ENCODE measurements at places on chromosomes 3 and 15.

- DNase-seq: no peak
These were observed 21.9 kb downstream of the POLR2M start for GRCh38 chr15:57728436-57728835.

DNA sequence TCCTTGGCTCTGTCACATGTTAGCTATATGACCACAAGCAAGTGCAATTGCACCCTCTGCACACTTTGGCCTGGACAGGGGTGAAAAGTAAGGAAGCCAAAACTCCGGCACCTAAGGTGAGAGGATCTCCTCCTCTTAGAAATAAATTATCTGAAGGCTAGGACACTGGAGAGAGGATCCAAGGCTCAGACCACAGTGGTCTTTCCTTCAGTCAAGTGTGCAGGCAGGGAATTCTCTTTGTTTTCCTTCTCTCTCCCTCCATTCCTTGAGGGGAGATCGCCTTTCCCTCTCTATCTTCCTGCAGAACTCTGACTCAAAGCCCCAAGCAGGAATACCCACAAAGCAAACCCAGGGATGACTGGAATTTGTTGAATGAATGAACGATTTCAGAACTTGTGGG, 3.1 kb upstream of the MEGF11 start:
- no peak for DNase-seq

- no peak for DNase-seq
These were observed 22.9 kb downstream of the CTSH start for GRCh38 chr15:78921940-78922339.

- no peak for DNase-seq
These were observed 158.3 kb downstream of the SV2B start for GRCh38 chr15:91258415-91258759.

- DNase-seq: no peak
These were observed 218.4 kb upstream of the LINGO1 start for GRCh38 chr15:77851086-77851485.

DNA sequence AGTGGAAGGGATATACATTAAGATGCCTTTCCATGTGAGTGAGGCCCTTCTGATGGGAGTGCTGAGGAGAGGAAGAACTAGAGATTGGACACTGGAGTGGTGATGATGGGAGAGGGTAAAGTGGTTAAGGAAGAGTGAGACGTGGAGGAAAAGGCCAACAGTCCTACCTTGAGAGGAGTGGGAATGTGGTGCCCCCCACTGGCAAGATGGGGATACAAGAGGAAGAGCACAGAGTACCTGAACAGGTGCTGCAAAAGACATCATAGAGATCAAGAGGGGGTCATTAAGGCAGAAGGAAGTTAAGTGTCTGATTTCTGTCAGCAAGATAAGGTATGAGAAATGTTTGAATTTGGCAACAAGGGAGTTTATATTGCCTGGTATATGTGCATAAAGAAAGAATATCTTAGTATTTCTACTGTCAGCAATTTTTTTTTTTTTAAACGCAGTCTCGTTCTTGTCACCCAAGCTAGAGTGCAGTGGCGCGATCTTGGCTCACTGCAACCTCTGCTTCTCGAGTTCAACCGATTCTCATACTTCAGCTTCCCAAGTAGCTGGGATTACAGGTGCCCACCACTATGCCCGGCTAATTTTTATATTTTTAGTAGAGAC, 34.0 kb downstream of the ARIH2 start:
- peak; percentile 52 for DNase-seq

GRCh38 chr15:82062479-82063454, 16.9 kb upstream of the MEX3B start:
- no peak for DNase-seq

- no peak for DNase-seq
These were observed 26.2 kb downstream of the CHSY1 start for GRCh38 chr15:101225658-101226057.

- DNase-seq: no peak
These were observed 441.3 kb downstream of the MAGI1 start for GRCh38 chr3:65597226-65597951.

DNA sequence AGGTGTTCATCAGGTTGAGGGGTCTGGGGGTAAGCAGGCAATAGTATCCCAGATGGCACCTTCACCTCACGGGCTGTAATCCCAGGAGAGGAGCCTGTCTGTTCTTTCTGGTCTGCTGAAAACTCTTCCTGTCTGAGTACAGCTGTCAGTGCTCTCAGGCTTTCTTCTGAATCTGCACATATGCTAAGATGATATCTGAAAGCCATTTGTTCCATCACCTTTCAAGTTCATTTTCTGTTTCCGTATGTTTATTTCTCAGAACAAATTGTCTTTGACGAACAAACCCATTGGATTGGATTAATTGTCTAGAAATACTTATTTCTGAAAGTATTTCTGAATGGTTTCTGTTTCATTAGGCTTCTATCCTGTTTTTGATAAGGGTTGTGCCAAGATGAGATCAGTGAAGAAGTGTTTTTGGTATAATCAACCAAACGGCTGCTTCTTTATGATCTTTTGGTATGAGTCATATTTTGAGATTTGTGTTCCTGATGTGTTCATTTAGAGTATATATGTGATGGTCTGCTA, 13.3 kb downstream of the ZNF592 start:
- DNase-seq: no peak

- no peak for DNase-seq
These were observed 35.3 kb upstream of the PLSCR2 start for GRCh38 chr3:146504498-146505197.

DNA sequence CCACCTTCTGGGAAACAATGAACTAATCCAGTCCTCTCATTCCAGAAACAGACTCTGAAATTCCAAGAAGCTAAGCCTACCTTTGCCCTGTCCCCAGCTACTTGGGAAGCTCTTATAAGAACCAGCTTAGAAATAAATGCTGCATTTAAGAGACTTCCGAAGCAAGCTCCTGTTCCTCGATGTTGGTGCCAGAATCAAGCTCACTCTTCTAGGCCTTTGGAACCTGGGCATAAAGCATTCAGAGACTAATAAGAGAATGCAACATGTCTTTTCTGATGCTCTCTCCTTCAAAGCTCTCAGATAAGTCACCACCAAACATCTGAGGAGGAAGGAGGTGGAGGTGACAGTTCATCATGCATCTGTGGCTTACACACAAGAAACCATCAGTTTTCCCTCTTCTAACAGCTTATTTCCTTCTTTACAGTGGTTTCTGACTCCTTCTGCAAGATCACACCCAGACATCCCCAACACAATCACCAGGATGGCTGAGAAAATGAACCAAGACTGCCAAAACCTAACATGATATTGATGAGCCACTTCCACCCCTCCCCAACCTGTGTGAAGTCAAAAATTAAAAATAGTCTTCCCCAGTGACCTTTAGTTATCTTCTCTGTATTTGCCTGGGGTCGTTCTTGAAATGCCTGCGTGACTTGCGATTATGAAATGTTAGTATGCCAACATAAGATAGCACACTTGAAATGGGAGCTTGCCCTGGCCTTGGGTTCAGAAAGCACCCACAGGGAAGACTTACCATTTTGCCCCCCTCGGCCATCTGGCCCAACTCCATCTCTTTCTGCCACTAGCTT, 11.5 kb downstream of the ARHGEF3 start:
- DNase-seq: no peak

- no peak for DNase-seq
These were observed 30.4 kb downstream of the COLQ start for GRCh38 chr3:15491143-15491542.

- no peak for DNase-seq
These were observed 63.8 kb downstream of the FRMD4B start for GRCh38 chr3:69322158-69322509.

- DNase-seq: no peak
These were observed 76.6 kb downstream of the CNTN3 start for GRCh38 chr3:74537857-74538256.

DNA sequence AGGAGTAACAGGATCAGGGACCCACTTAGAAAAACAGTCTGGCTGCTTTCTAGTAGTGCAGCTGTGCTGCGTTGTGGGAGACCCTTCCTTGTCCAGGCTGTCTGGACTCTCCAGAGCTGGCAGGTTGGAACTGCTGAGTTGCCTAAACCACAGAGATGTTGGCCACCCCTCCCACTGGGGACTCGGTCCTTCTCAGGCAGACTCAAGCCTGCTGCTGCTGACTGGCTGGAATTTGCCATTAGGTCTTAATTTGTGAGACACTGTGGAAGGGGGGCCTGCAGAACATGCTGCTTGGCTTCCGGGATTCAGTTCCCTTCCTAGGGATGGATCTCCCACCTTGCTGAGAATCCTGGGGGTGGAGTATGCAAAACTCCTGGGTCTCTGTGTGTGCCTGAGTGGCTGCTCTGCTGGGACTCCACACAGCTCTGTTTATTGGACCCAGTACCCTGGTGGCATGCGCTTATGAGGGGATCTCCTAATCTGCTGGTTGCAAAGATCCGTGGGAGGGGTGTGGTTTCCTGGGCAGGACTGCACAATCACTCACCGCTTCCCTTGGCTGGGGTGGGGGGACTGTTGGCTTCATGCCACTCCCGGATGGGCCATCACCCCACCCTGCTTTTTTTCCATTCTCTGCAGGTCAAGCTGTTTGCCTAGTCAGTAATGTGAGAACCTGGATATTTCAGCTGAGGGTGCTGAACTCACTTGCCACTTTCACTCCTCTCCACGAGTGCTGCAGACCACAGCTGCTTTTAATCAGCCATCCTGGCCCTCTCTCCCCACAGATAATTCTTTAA, 150.5 kb downstream of the CFAP20DC start:
- peak; percentile 73 for DNase-seq

DNA sequence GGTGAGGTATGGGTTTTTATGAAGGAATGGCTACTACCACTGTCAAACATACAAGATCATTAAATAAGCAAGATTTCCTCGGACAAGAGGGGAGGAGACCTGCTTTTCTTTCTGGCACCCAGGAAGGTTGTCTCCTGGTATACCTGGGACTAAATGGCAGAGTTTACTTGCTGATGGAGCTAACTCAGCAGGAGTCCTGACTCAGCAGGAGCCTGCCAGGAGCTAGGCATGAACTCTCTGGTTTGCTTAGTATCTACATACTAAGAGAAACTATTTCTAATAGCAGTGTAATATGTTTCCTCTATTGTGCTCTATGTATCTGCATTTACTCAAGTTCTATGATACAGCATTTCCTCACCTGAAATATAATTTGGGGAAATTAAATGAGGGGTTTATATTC, 404.2 kb downstream of the RSL24D1 start:
- DNase-seq: no peak

GRCh38 chr3:103381296-103382079, 946.7 kb downstream of the ZPLD1 start:
- no peak for DNase-seq

DNA sequence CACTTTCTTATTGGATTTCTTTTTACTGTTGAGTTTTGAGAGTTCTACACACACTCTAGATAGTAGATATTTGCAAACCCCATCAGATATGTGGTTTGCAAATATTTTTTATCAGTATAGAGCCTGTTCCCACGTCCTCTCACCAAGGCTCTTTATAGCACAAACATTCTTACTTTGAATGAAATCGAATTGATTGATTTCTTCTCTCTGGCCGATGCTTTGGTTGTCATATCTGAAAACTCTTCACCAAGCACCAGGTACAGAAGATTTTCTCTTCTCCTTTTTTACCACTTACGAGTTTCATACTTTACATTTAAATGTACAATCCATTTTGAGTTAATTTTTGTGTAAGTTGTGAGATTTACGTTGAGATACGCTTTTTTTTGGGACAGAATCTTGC, 163.4 kb downstream of the PTPRG start:
- DNase-seq: no peak

GRCh38 chr15:50380089-50380488, 25.1 kb upstream of the GABPB1 start:
- DNase-seq: no peak

DNA sequence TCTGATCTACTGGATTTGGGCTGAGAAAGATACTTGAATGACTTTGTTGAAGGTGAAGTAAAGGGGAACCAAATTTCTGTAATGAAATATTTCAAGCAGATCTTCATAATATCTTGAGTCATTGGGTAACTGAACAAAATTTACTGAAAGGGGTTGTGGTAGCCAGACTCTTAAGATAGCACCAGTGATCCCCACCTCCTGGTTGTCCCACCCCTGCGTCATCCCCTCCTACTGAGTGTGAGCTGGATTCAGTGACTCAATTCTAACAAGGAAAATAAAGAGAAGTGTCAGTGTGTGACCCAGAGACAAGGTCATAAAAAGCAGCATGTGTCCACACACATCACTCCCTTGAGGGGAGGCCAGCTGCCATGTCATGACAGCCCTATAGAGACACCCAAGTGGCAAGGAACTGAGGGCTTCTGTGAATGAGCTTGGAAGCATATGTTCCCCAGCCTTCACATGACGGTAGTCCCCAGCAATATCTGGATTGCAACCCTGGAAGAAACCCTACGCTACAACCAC, 107.1 kb downstream of the MECOM start:
- DNase-seq: no peak

DNA sequence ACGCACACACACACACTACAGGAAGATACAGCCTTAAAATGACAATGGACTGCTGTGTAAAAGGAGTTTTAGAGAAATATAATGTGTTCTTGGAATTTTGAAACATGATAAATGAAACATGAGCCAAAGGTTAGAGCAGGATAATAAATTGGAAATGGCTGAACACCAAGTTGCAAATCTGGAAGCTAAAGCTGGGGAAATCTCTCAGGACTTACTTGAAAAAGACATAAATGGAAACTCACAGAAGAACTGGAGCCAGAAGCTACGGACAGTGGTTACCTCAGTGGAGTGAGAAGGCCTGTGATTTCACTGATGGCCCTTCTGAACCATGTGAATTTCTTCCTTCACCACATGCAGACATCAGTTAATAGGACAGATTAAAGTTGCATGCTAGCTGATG, 37.3 kb upstream of the ATP10A start:
- no peak for DNase-seq

- no peak for DNase-seq
These were observed 35.8 kb downstream of the PLD1 start for GRCh38 chr3:171774521-171774920.

DNA sequence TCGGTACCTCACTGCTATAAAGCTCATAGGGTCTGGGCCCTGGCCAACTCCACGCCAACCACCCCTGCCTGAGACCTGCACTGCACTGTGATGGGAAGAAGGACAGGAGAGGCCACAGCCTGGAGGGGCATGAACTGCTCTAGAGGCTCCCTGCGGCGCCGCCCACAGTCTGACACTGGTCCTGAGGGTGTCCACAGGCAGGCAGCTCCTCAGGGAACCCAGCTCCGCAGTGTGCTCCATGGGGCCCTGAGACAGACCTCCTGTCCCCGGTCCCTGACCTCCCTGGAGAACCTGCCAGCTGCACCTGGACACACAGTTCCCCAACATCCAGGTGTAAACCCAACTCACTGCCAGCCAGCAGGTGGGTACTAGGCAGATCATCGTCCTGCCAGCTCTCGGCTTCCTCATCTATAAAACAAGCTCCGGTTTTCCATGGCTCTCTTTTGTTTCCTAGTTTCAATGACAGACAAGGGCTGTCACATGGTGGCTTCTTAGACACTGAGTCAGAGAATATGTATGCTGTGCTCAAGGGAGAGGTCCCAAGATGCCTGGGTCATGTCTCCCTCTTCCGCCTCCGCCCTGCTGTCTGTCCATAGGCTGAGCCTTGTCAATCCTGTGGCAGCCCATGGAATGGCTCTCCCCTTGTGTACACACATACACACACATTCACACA, 5.1 kb upstream of the HAPLN3 start:
- DNase-seq: no peak
